ENCODE measurements at places on chromosomes 1 and 21.

- DNase-seq = no peak
Observed at GRCh38 chr1:9890224-9890731, 19.8 kb downstream of the CTNNBIP1 start.

DNA sequence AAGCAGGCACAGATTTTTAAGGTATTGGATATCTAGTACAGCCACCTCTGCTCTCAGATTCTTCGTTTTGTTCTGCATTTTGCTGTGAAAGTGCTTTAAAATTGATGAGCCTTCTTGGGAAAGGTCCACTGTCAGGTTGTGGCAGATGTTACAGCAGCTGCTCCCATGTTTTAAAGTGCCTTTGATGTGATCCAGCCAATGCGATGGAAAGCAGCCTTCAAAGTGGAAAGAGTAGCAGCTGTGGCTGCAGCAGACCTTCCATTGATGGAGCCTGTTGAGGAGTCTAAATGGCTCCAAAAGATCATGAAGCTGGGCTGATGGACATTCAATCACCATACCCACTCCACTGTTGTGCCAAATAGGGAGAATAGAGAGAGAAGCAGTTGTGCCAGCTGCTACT is 816.9 kb downstream of the PLA2G4A start:
- no peak for DNase-seq

- DNase-seq = no peak
Observed at GRCh38 chr1:56584910-56585528, 5.7 kb upstream of the PLPP3 start.

DNA sequence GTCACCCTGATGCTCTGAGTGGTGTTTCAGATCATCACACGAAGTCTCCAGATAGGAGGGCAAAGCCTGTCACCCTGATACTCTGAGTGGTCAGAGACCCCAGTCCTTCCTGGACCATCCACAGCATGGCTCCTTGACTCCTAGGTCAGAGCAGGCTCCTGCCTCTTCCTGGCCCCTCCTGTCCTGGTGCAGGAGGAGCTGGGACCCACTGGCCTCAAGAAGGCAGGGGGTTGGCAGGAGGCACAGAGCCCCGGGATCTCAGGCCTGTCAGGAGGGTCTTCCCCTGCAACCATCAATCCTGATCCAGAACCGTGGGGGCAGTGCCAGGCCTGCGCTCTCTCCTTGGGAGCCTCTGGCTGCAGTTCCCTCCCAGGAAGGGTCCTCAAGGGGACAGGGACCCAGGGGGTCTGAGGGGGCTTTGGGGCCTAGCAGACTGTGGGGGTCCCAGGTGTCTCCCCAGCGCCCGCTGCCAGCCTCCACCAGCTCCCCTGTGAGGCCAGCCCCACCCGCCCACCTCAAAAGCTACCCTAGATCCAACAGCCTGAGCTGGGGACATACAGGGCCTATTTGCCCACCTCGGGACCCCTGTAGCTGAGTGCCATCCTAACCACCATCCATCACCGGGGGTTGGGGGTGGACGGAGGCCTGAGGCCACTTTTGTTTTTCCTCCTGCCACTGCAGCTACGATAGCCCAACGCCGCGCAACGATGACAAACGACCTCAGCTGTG is 27.5 kb downstream of the COL6A1 start:
- DNase-seq = no peak

- DNase-seq = no peak
Observed at GRCh38 chr1:184866991-184867788, 107.1 kb downstream of the NIBAN1 start.

DNA sequence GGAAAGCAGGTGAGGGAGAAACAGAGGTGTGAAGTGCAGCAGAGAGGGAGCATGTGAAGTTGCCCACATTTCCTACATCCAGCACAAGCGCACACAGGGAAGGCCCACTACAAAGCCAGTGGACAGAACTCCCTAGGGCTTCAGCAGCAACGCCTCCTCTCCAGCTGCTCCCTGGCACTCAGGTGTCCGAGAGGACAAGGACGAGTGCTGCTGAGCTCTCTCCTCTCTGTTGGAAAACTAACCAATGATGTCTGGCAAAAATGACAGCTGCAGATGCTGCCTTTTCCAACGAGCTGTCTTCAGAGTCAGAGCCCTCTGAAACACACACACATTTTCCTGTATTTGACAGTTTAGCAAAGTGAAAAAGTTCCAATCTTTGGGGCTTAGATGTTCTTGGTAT is 86.8 kb downstream of the HSF2BP start:
- no peak for DNase-seq
